ENCODE measurements at places on chromosomes 1 and 21.

- peak; percentile 27 for DNase-seq
These were observed 47.8 kb upstream of the NRDC start for GRCh38 chr1:51926171-51926812.

GRCh38 chr1:196400478-196401451, 207.5 kb downstream of the KCNT2 start:
- DNase-seq = peak; percentile 64

DNA sequence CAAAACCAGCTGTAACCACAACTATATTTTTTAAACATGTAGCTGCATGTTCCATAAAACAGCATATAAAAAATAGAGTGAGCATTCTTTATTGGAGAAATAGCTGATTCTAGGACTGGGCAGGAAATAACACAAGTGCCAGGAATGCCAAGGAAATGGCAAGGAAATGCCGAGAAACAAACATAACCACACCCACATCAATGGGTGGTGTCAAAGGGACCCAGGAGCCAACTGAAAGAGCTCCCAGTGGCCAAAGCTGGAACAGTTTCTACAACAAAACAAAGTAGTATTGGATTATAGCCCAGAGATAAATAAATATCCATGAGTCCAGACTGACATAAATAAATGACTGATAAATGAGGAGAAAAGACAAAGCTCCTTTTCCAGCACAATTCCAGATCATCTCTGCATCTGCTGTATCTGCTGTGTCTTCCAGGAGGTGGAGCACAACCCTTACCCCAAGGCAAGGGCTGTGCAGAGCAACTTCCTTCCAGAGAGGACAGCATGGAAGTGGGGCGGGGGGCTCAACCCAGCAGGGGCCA, 28.1 kb downstream of the ADARB1 start:
- no peak for DNase-seq

DNA sequence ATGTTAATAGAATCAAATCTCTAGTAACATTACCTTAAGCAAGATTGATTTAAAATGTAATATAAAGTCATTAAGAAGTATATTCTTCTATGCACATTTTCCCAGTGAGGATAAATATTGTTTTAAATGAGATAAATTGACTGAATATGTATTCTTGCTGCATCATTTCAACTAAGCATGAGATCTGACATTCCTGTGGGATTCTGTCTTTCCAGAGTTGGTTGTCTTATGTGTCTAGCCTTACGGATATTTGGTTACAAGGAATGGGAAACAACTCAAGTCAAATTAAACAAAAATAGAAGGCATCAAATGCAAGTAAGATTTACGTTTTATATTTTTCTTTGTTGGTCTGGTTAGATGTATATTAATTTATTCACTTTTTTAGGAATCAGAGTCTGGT, 287.5 kb downstream of the PTGER3 start:
- no peak for DNase-seq

DNA sequence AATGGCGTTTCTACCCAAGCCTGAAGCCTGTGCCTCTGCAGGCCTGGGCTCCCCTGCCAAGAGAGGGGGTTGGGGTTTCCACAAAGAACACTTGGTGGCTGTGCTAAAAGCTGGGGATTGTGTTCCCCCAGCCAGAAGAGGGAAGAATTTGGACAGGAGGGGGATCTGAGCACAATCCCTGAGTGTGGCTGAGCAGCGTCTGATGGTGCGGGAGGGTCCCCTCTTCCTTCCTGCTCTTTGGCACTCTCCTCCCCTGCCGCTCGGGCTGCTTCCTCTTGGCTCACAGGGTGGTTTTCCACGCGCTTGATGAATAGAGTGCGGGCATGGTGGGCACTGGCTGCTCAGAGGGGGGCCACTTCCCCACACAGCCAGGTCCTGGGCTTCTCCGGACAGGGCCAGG, 3.7 kb downstream of the GPR37L1 start:
- DNase-seq = no peak

DNA sequence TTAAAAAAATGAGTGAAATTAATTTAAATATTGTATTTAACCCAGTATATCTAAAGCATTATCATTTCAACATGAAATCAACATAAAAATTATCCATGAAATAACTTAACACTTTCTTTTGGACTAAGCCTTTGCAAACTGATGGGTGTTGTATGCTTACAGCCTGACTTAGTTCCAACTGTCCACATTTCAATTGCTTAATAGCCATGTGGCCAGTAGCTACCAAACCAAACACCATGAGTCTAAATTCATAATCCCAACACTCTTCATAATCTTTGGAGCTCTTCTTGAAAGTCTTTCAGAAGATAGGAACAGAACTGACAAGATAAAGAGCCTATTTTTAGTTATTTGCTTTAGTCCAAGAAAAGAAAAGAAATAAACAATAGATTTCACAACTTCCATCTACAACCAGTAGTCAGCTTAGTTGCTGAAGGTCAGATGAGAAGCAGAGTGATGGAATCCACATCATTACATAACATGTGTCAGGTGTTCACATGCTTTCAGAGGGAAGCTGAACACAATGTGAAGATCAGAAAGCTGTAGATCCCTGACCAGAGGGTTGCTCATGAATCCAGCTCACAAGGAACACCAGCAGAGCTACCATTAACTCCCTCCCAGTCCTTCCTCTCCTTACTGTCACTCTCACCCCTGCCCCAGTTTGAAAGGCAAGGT, 144.0 kb upstream of the ZNF648 start:
- no peak for DNase-seq

DNA sequence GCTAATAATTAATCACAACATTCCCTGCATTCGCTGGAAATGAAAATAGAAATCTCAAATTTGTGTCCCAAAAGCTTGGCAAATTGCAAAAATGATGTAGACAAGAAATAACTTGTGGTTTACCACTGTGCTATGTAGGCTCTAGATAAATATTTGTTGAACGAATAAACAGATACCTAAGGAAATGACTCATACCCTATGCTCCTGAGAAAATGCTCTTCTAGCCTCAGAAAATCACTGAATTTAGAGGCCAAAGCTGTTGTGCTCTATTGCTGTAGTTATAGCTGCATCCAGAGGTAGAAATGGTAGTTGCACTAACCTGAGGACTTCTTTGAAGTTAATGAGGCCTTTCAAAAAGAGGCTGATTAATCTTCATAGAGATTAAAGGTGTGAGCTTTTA, 142.0 kb upstream of the ZNHIT6 start:
- DNase-seq = peak; percentile 48

DNA sequence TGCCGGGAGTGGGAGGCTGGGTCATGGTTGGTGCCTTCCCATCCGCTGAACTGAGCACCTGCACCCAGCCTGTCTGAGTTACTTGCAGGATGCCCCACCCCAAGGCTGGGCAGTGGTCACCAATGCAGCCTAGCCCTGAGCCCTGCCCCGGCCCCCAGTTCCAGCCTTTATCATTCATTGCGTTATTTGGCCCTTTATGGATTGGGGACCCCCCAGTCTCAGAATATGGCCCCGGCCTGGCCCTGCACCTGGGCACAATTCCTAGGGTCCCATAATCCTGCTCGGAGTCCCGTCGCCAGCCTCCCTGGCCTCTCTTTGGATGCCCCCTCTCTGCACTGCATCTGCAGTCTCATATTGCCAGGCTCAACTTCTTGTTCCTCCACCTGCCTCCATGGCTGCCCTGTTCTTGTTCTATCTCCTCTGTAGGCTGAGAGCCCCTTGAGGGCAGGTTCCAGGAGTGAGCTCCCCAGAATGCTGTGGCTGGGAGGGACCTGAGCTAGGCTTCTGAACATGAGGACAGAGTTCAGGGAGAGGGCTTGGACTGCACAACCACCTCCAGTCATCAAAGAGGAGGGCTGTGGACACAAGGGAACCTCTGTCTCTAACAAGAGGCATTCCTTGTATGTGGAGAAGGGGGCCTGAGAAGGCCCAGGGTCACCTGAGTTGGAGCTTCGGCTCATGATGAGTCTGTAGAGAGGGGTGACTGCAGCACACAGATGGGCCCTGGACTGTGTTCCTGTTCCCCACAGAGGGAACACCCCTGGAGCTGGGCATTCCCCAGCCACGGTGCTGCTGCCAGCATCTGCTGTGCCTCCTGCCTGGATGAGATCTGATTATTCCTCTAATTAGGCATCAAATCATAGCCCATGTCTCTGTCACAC, 1.1 kb upstream of the KNCN start:
- DNase-seq = no peak

DNA sequence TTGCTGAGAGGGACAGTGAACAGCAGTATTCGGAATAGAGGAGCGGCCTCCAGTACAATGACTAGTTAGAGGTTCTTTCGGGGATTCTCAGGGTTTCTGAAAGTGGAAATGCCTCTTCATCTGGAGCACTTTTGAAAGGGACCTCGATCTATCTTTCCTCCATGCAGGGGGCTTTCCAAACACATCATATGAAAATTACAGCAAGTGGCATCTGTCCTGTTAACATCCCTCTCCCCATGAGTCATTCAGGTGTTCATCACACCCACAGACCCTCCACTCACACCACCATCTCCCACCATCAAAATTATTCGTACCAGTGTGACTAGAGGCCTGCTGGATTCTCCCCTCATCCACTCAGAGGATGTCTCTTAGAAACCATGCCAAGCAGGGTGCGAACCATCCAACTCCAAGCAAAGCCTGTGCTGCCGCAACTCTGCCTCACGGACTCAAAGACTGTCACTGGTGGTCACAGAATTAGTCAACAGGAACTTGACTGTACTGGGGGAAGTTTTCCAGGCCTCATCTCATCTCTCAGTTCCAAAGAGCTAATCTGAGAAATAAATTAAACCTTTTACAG, 211.1 kb downstream of the MRPL39 start:
- DNase-seq = no peak

GRCh38 chr1:121519042-121519755, 334.4 kb downstream of the SRGAP2C start:
- DNase-seq = no peak

DNA sequence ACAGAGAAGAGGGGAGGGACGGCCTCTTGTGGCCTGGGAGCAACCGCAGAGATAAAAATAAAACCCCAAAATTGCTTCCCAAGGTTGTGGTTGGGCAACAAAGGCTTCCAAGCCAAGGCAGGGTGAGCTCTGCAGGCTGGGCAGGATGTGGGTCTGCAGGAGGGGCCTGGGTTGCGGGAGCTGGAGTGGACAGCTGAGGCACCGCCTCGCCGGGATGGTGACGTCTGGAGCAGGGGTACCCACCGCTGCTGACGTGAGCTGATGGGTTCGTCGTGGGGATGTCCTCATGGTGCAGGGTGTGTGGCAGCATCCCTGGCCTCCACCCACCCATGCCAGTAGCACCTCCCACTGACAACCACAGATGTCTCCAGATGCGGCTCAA, 3.7 kb downstream of the AURKAIP1 start:
- no peak for DNase-seq

- DNase-seq = no peak
These were observed 41.8 kb upstream of the RCOR3 start for GRCh38 chr1:211217392-211217791.

DNA sequence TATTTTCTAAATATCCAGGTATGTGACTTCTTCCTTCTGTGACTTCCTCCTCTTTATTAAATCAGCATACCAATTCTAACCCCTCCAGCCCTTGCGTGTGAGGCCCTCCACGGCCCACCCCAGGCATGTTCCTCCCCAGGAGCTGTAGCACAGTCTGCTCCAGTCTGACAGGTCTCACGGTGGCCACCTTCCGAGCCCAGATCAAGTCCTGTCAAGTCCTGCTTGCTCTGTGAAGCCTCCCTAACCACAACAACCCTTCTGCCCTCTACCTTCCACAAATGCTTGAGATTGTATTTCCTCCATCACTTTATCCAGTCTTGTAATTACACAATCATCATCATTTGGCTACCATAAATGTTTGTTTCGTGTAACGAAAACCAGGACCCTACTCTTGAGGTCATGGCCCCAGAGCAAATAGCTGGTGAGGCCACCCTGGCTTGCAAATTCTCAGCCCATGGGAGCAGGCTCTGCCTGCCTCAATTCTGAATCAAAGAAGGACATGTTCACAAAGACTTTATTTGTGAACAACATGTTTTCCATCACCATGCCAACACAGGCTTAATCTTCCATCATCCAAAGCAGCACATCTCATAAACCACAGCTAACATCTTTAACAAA, 33.0 kb upstream of the S100A7 start:
- no peak for DNase-seq

GRCh38 chr1:64263335-64263734, 59.9 kb downstream of the UBE2U start:
- no peak for DNase-seq

DNA sequence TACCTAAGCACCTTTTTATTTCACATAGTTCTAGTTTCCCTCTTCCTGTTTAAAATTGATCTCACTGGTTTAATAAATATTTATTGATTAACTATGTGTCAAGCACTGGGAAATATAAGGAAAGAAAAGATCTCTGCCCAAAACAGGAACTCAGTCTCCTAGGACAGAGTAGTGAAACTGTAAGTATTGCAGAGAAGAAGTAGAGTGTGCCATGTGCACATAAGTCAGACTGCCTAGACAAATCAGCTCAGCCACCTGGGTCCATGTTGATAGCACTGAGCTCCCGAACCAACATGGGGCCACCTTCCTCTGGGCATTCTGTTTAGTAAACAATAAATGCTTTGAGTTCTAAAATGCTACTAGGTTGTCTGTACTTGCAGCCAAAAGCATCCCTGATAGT, 9.8 kb upstream of the SSX2IP start:
- DNase-seq = no peak

DNA sequence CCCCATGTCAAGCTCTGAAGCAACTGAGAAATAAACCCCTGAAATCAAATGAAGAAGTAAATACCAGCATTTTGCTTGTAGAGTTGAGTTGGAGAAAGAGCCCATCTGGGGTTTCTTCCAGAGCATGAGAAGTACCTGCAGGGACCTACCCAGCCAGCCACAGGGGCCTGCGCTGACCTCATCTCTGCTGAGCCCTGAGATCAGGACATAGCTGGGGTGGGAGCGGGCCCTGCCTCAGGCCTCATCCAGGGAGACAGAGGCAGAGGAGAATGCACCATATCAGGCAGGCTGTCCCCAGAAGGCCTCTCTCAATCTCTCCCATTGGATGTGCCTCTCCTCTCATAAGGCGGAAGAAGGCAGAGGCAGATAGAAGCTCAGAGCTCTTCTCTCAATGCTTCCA, 27.6 kb downstream of the RUNX1 start:
- no peak for DNase-seq

GRCh38 chr1:41490911-41491310, 6.4 kb upstream of the EDN2 start:
- no peak for DNase-seq

GRCh38 chr1:210089855-210090254, 142.7 kb upstream of the SERTAD4 start:
- no peak for DNase-seq

- DNase-seq = peak; percentile 45
These were observed 31.7 kb upstream of the AGO1 start for GRCh38 chr1:35851132-35851869.
